ENCODE measurements at places on chromosomes 2 and 18.

DNA sequence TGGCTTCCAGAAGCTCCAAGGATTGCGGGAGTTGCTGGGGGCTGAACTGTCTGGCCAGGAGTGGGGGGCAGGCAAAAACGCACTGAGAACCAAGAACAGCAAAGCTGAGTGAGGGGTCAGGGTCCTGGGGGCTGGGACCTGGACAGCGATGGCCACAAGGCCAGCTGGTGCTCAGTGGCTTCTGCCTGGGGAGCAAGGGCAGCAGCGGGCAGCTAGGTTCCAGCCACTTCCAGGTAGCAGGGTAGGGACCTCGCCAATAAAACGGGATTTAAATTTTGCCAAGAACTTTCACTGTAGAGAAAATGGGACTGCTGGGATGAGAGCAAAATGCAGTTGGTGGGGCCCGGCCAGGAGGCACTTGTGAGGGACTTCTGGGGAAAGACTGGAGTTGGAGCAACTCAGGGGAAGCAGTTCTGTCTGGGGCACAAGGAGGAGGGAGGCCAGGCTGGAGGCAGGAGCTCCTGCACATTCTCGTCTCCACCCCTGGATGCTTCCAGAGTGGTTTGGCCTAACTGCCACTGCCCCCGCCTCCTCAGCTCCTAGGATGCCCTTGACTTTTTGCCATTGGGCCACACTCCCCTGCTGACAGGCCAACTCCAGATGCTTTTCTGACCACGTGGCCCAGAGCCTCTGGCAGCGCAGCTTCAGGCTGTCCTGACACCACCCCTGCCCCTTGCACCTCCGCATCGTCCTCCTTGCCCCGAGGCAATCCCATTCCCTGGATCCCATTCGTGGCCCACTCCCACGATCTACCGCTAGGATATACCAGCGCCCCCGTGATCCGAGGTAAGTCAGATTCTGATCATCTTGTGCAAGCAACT is 5.5 kb upstream of the CCDC74A start:
- DNase-seq: no peak

GRCh38 chr18:13791181-13791580 is 32.8 kb upstream of the MC5R start:
- no peak for DNase-seq

DNA sequence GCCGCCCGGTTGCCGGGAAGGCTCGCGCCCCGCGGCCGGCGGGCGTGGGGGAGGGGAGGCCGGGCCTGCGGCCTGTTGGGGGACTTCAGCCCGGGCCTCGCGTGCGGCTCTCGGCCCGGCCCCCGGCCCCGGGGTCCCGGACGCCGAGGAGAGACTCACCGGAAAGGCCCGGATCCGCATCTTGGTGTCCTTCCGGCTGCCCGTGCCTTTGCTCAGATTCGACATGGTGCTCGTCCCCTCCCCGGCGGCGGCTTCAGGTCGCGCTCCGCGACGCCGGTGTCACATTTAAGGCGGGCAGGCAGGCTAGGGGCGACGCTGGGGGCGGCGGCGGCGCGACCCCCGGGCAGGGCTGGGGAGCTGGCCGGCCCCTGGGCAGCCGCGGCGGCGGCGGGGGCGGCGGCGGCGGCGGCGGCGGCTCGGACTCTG is 365 bp downstream of the CUL3 start:
- DNase-seq: no peak

DNA sequence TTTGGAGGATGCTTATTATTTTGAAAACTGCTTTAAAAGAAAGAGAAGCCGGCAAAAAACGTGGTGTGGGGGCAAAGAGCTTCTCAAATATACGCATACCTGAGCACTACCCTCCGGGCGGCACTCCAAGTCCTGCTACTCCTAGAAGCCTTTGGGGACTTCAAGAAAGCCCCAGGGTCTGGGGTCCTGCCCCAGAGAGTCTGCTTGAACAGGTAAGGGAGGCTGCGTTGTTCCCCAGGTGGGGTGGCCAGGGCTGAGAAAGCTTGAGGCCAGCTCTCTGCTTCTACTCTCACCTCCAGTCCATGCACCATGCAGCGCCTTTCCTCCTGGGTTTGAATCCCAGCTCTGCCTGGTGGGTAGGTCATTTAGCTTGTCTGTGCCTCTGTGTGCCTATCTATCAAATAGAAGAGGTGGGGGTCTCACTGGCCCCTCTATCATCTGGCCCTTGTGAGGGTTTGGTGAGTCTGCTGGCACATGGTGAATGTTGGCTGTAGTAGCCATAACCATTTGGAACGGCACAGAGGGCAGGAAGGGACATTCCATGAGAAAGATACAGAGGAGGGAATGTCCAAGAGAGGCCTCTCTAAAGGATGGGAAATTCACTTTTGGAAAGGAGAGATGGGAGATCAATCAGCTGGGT is 19.5 kb downstream of the MALL start:
- no peak for DNase-seq

DNA sequence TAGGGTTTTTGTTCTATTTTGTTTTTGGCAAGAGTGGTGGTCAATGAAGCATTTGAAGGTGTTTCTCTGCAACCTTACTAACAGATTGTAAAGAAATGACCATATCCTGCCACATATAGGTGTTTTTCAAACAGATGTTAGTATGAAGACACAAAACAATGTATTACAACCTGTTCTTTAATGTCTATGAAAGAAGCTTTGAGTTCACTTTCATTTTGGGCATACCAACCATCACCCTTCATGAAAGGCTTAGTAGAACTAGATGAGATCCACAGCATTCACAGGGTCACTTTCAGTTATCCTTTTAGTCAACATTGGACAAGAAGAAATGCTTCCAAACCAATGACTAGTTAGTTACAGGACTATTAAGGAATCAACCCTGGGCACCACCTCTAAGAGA is 95.1 kb downstream of the EHBP1 start:
- DNase-seq: no peak

GRCh38 chr2:239323447-239323846 is 77.4 kb downstream of the HDAC4 start:
- DNase-seq: no peak
